ENCODE measurements at places on chromosomes 13 and 19. TPM values are rescaled to one million over a fixed set of nuclear protein-coding genes. Genes with fewer than 3 reads are reported as not detected.

The TMEM238 gene
- 1.3 TPM for polyA plus RNA-seq

DNA sequence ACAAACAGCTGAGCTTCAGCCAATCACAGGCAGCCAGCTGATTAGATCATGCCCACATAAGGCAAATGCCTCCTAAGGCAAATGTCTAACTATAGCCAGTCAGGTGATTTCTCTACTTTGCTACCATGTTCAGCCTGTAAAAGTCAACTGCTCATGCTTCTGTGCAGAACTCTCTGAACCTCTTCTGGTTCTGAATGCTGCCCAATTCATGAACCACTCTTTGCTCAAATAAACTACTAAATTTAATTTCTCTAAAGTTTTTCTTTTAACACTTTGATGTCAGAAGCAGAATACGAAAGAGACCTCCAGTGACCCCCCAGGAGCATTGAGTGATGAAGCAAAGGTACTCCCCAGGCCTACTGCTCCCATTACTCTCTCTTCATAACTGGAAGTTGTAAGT is 240.7 kb upstream of the IPO5 start:
- no peak overlapping the region for H3K4me3 ChIP-seq
- H3K4me1 ChIP-seq: no peaks in the 10 kb centered on the region
- DNase-seq: no peak
- no peak overlapping the region for H3K27ac ChIP-seq

DNA sequence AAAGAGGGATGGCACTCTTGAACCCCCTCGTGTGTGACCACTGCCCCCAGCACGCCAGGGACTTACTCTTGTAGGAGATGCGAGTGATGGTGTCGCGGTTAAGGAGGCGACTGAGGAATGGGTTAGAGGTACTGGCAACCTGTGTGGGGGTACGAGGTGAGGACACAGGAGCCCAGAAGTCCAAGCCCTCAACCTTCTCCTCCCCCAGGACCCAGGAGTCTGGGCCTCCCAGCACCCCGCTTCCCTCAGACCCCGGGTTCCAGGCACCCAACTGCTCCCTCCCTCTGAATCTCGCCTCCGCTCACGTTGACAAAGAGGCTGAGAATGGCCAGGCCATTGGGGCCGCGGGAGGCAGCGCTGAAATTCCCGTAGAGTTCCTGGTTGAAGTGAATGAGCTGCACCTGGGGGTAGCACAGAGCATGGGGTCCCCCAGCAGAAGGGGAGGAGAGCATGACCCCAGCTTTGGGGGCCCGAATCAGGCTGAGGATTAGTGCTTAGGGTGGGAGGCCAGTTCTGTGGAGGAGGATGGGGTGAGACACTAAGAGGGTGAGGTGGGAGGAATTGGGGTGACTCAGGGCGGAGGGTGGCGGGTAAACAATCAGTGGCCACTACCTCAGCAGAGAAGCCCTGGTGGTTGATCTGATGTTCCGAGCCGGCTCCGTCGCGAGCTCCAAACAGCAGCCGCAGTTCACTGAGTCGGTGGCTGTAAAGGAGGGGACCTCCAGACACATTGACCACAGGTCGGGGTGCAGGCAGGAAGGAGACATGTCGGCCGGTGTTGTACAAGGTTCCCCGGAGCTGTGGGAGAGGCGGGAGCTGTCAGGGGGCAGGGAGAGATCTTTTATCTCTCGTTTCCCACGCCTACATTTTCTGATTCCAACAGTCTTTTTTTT is 2.5 kb upstream of the DBP start:
- H3K4me1 ChIP-seq: peaks cover 30% of the 10 kb centered on the region
- peak overlapping the region; percentile 51 for H3K4me3 ChIP-seq
- H3K36me3 ChIP-seq: no peaks in the 10 kb centered on the region
- H3K27me3 ChIP-seq: no peaks in the 10 kb centered on the region

The SLC25A42 gene
- polyA plus RNA-seq: 25.5 TPM

- H3K4me3 ChIP-seq: no peak overlapping the region
- peaks cover 47% of the 10 kb centered on the region for H3K4me1 ChIP-seq
- H3K27ac ChIP-seq: no peak overlapping the region
- DNase-seq: no peak
- no peaks in the 10 kb centered on the region for H3K36me3 ChIP-seq
Measured at GRCh38 chr19:45471111-45471930, 3.5 kb downstream of the FOSB start.

The PTPRH gene
- 22.8 TPM for polyA plus RNA-seq

The KIRREL2 gene
- polyA plus RNA-seq: 0.11 TPM

DNA sequence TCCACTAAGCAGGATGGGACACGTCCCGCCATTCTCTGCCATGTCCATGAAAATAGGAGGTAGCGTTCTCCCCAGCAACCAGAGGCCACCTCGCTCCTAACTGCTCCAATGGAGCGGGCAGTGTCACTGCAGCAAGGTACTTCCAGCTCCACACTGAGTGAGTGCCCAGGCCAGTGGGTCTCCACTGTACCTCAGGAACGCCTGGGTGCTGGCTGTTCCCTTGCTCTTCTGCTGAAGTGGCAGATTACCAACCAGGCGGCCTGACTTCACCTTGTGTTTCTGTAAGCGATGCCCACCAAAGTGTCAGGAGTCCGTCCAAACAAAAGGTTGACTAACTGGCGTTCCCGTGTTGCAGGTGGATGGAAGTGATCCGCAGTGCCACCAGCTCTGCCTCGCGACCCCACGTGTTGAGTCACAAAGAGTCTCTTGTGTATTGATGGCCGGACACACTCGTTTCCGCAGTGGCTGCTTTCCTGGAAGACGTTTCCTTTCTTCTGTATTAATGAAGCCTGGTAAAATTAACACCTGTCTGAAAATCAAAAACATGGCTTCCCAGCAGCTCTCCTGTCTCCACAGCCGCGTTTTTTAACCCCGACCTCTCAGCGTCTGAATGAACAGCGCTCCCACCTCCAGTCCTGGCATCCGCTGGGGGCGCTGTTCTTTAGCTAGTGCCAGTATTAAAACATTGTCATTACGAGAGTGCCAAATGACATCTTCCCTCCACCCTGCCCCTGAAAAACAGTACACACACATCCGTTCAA is 128.8 kb downstream of the STK24 start:
- H3K4me3 ChIP-seq: no peak overlapping the region
- peaks cover 7% of the 10 kb centered on the region for H3K36me3 ChIP-seq
- no peak for DNase-seq
- peaks cover 11% of the 10 kb centered on the region for H3K4me1 ChIP-seq
- no peak overlapping the region for H3K27ac ChIP-seq
- peaks cover 16% of the 10 kb centered on the region for H3K27me3 ChIP-seq

DNA sequence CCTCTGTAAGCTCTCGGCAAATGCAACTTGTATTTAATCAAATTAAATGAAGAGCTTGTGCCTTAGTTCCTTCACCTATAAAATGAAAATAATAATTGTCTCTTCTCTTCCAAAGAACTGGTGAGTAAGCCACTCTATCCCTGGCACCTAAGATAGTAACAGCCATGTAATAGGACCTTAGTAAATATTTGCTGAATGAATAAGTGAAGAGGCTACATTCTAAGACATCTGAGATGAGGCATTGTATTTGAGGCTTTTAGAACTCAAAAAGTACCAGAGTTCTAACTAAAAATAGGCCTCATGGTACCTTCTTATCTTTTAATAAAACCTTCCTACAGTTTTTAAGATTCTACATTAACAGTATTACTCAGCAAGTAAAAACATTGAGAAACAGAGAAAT is 17.3 kb upstream of the DCLK1 start:
- no peaks in the 10 kb centered on the region for H3K36me3 ChIP-seq

DNA sequence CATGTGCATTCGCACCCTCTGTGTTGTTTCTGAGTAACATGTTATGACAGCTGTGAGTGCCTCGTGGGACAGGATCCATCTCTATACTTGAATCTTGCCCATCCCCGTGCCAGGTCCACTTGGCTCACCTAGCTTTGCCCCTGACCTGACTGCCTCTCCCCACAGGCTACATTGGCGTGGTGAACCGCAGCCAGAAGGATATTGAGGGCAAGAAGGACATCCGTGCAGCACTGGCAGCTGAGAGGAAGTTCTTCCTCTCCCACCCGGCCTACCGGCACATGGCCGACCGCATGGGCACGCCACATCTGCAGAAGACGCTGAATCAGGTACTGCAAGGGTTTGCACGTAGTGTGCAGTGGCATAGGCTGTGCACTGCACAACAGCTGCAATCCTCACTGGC is 53.2 kb downstream of the TMED1 start:
- no peaks in the 10 kb centered on the region for H3K4me1 ChIP-seq
- no peaks in the 10 kb centered on the region for H3K27me3 ChIP-seq

DNA sequence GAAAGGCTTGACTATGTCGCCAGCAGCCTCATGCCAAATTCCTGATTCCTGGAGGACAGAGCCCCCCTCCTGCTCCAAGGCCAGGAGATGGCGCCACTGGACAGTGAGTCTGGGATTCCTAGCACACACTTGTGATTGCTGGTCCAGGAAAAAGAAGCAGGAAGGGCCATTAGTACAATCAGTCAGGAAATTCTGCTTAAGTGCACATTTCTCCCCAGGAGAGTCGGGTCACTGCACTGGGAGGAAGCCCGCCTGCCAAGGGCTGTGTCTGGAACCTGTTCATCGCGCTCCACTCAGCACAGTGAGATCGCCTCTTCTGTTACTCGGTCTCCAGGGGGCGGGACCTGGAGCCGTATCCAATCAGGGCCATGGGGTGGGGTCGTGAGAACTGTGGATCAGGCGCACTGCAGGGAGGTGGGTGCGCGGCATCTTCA is 65.1 kb downstream of the ZNF823 start:
- no peak overlapping the region for H3K27ac ChIP-seq
- no peaks in the 10 kb centered on the region for H3K36me3 ChIP-seq
- H3K4me1 ChIP-seq: no peaks in the 10 kb centered on the region
- H3K27me3 ChIP-seq: no peaks in the 10 kb centered on the region
- no peak overlapping the region for H3K4me3 ChIP-seq
- peak; percentile 37 for DNase-seq

The ZNF93 gene
- 13.5 TPM for polyA plus RNA-seq

The C19orf44 gene
- polyA plus RNA-seq: 4.3 TPM

The SSBP4 gene
- polyA plus RNA-seq: 119 TPM

DNA sequence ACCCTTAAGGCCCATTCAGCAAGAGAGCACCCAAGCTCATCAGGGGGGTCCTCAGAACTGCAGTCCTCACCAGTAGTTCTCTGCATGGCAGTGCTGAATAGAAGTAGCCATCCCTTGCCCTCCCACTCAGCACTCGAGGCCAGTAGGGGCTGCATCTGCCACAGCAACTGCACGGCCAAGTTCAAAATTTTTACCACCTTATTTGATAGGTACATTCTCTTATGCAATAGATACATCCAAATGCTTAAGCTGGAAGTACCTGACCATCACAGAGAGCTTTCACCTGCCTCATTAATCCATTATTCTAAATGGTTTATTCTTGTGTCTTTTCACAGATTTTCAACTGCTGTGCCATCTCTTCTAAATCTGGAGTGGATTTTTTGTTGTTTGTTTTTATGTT is 1307.4 kb downstream of the SLITRK5 start:
- no peaks in the 10 kb centered on the region for H3K36me3 ChIP-seq
- no peaks in the 10 kb centered on the region for H3K27me3 ChIP-seq
- H3K4me3 ChIP-seq: no peak overlapping the region
- H3K27ac ChIP-seq: no peak overlapping the region
- DNase-seq: no peak

Measured in K562 (cell line).